ENCODE measurements at places on chromosomes 7 and 10.

DNA sequence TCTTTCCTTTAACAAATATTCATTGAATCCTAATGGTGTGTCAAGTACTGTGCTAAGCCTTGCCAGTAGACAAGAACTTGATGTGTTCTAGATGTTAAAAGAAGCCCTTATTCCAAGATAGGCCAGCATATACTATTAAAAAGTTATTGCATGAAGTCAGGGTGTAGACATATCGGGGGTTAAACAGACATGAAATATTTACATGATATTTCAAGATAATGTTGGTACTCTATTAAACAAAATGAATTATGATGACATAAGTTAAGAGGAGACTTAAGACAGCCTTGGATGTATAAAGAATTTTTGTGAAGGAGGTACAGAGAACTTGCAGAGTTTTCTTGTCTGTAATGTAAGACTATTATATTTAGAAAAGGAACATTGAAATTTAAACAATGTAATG is 44.8 kb downstream of the HDAC9 start:
- no peak for DNase-seq

DNA sequence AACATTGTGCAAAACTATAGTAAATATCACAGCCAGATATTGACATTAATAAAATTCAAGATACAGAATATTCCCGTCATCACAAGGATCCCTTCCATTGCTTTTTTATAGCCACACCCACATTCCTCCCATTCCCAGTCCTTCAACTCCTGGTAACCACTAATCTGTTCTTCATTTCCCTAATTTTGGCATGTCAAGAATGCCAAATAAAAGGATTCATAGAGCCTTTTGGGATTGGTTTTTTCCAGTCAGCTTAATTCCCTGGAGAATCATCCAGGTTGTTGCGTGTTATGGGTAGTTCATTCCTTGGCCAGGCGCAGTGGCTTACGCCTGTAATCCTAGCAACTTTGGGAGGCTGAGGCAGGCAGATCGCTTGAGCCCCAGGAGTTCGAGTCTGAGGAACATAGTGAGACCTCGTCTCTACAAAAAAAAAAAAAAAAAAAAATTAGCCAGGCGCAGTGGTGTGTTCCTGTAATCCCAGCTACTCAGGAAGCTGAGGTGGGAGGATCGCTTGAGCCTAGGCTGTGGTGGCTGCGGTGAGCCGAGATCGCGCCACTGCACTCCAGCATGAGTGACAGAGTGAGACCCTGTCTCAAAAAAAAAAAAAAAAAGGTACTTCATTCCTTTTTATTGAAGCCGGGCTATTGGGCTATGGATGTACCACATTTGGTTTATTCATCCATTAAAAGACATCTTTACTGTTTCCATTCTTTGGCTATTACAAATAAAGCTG is 2.7 kb downstream of the OGDH start:
- no peak for DNase-seq

GRCh38 chr10:61272781-61273180 is 180.4 kb downstream of the TMEM26 start:
- no peak for DNase-seq

- DNase-seq, result no peak
These were observed 4.4 kb upstream of the CLIP2 start for GRCh38 chr7:74284781-74285259.

- DNase-seq, result no peak
These were observed 248.0 kb upstream of the FZD8 start for GRCh38 chr10:35889971-35890675.

DNA sequence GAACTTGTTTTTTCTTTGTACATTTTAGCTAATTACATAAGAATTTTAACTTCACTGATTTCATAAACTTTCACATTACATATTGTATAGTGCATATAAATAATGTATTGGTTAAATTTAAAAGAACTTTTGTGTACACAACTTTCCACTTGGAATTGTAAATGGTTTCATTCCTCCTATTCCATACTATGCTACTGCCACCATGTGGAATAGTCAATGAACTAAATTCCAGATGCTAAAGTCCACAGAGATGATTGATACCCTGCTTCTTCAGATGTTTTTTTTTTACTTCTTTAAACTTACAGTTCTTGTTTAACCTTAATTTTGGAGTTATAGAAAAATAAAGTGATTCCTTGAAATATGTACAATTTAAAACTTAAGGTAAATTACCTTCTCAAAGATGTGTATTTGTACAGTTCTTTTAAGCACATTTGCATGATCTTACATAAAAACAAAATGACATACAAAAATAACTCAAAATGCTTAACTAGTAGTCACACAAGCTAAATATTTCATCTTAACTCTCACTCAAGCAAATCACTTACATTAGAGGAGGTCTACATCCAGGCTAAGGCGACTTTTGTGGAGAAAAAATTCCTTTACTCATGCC is 247.6 kb upstream of the HGF start:
- DNase-seq, result no peak

DNA sequence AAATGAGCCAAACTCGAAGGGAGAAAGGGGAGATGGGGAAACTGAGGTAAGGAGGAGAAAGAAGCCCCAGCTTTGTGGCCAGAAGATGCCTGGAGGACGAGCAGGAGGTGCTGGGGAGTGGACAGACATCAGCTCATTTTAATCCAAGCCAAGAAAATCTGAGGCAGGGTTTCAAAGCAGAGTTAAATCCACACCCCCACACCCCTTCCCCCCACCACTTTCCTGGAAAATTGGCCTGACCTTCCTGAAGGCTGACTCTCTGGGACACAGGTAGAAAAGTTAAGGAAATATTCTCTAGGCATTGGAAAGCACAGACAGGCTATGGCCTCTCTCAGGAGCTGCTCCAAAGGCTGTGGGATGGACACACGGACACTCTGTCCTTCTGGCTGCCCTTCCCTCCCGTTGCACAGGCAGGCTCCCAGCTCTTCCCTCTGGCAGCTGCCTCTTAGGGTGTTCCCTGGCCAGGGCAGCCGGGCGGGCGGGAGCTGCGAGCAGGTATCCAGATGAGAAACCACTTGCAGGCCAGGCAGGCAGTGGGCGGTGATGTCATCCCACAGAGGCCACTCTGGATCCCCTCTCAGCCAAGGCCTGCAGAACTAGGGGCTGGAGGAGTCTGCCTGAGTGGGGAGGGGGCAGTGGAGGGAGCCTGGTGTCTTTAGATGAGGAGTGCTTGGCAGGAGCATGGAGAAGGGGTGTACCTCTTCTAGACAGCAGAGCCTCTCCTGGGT is 171.8 kb downstream of the NEURL1 start:
- no peak for DNase-seq

GRCh38 chr7:91373111-91373800 is 109.0 kb downstream of the FZD1 start:
- DNase-seq, result no peak

- no peak for DNase-seq
These were observed 231.0 kb upstream of the LYZL1 start for GRCh38 chr10:29057822-29058331.

DNA sequence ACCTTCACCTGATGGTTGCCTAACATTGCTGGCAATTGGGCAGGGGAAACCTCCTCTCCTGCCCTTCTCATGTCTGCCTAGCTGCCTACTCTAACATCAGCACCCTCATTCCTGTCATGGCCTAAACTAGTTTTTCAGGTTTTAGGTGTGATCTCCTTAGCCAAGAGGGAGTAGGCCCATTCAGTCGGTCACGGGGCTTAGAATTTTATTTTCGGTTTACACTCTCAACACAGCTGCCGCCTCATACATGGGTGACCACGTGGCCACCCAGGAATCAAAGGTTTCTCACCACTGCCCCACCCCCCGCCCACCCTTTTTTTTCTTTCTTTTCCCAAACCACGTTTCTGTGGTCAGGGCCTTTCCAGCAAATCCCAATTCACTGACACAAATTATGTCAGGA is 97.2 kb downstream of the RALA start:
- DNase-seq, result no peak

GRCh38 chr7:23404546-23405239 is 65.6 kb downstream of the IGF2BP3 start:
- DNase-seq, result peak; percentile 47

GRCh38 chr10:69730251-69731156 is 71.2 kb upstream of the COL13A1 start:
- no peak for DNase-seq

DNA sequence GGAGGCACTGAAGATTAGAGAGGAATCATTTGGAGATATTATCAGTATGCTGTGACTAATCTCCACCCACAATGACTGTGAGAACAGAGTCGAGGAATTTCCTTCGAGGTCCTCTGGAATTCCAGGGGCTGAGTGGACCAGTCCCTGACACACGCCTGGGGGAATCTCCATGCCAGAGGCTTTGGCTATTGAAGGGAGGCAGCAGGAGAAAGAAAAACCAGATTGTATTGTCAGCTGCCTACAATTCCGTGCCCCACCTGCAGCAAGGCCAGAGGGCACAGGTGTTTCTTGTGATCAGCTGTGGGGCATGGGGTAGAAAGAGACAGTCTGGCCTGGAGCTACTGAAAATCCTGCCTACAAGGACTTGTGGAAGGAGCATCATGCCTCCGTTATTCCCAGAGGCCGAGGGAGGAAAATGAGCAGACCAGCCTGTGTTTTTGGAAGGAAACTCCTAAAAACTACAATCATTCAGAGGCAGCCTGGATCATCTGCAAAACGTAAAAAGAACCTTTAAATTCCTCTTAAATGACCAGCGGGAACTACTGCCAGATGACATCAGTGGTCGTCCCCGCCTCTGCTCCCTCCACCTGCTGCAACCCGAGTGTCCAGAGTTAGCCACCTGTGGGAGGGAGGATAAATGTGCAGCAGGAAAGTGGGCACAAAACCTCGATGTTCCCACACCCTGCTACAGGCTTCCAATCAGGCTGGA is 25.4 kb upstream of the ANK3 start:
- DNase-seq, result no peak

DNA sequence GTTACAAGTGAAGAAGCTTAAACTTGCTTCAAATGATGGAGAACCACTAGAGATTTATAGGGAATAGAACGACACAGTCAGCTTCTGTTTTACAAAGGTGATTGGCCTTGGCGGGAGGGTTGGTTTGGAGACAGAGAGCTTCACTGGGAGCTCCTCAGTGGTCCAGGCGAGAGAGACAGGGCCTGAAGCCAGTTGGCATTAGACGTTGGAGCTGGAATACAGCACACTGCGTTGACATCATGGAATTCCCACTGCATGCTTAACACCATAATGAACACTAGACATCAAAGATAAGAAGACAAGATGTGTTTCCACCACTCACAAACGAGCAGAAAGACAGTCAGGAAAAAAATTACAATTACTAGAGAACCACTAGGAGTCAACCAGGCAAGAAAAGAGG is 67.8 kb downstream of the TBXAS1 start:
- no peak for DNase-seq

DNA sequence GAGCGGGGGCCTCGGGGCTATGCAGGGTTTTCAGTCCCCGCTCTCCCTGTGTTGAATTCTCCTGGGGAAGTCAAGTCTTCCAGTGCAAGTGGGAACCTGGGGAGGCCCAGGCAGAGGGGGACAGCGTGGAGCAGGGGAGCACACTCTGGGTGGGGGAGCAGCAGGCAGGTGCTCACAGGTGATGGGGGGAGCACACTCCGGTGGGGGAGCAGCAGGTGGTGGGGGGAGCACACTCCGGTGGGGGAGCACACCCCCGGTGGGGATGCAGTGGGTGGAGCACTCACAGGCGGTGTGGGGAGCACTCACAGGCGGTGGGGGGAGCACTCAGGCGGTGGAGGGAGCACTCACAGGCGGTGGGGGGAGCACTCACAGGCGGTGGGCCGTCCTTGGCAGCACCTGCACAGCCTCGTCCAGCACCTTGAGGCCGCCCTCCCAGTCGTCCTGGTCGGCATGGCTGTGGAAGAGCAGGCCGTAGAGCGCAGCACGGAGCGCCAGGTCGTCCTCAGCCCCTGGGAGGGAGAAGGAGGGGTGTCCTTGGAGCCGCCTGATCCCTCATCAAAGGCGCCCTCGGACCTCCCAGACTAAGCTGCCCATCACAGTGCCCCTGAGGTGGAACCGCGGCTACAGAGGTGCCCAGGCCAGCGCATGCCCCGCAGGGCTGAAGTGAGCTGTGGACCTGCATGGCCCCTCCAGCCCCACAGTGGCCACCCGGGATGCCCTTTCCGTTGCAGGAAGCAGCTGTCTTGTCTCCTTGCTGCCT is 56.7 kb downstream of the CFAP46 start:
- DNase-seq, result no peak

- no peak for DNase-seq
These were observed 57.5 kb upstream of the ZNF32 start for GRCh38 chr10:43706166-43706565.

- peak; percentile 81 for DNase-seq
These were observed 94.1 kb downstream of the PRKAG2 start for GRCh38 chr7:151782598-151783448.

Measured in activated CD4-positive, alpha-beta T cell treated with anti-CD3 and anti-CD28 coated beads for 48 hours (primary cell).